ENCODE measurements at places on chromosomes 5 and 9.

- no peak for DNase-seq
These were observed 110.3 kb downstream of the VAV2 start for GRCh38 chr9:133881671-133882381.

DNA sequence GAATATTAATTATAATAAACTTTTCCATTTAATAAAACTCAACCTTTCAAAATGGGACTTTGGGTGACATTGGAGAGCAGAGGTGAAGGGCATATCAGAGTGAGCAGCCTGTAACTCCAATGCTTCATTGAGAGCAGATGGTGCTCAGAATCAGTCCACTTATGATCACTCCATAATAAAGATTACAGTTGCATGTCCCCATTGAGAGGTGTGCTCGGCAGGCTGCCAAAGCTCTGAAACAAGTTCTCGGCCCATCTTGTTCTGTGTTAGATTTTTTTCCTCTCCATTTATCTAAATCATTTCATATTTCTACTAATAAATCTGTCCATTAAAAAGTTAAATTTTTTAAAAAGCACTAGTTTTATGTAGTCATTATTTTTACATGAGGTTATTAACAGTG, 1786.4 kb upstream of the WWC1 start:
- DNase-seq = no peak

GRCh38 chr9:90024409-90024808, 419.6 kb downstream of the GADD45G start:
- no peak for DNase-seq

DNA sequence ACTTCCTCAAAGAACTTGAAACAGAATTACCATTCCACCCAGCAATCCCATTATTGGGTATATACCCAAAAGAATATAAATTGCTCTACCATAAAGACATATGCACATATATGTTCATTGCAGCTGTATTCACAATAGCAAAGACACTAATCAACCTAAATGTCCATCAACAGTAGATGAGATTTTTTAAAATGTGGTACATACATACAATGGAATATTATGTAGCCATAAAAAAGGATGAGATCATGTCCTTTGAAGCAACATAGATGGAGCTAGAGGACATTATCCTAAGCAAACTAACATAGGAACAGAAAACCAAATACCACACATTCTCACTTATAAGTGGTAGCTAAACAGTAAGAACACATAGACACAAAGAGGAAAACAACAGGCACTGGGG, 28.1 kb upstream of the ZNF462 start:
- DNase-seq = no peak

GRCh38 chr5:80503641-80504040, 15.7 kb downstream of the FAM151B start:
- DNase-seq = no peak

DNA sequence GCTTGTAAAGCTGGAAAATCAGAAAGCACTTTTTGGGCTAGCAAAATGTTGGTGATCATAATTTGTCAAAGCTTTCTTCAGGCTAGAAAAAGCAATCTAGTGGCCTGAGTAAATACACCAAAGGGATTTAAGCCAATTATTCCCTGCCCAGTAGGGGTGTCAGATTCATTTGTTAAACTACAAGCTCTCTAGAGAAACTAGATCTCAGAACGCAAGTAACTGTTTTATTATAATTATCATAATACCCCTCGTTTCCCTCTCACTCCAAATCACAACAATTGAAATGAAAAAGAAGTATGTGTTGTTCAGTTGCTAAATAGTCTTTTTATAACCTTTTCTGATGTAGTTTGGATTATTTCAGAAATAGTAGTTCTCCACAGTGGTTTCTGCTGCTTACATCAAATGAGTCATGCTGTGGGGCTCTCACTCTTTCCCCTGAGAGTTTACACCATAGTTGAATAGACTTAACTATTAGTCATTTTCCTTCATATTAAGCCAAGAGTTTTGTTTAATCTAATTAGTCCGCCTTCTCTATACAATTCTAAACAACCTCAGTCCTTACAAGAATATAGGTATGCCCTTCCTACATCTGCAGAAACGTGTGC, 918.6 kb upstream of the DMAC1 start:
- peak; percentile 87 for DNase-seq

GRCh38 chr5:141668601-141669265, 13.3 kb downstream of the ARAP3 start:
- DNase-seq = no peak

DNA sequence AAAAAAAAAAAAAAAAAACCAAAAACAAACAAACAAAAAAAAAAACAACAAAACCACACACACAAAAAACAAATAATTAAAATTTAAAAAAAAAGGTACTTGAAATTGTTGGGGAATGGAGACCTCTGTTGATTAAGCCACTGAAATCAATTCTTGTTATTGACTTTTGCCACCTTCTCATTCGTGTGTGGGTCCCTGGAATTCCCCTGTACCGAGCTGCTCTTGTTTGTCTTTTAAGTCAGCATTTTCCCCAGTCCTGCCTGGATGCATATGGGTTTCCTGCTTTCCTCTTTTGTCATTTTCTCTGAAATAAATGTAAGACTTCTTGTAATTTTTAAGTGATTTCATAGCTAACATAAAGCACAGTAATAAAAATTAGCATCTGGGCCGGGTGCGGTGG, 45.5 kb downstream of the GPBP1 start:
- no peak for DNase-seq

DNA sequence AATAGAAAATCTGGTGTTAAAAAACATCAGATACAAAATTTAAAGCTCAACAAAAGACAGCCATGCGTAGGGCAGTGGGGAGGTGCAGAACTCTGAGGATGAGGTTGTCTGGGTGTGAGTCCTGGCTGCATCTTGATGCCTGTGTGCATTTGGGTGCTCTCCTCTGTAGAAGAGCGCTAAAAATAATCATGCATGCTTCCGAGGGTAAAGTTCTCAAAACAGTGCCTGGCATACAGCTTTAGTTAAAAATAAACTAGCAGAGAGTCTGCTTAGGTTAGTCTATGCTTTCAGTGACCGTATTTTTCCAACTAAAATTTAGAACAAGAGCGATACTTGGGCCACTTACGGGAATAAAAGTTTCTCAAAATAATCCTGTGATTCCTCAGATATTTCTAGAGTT, 55.5 kb upstream of the SPATA31C2 start:
- no peak for DNase-seq

DNA sequence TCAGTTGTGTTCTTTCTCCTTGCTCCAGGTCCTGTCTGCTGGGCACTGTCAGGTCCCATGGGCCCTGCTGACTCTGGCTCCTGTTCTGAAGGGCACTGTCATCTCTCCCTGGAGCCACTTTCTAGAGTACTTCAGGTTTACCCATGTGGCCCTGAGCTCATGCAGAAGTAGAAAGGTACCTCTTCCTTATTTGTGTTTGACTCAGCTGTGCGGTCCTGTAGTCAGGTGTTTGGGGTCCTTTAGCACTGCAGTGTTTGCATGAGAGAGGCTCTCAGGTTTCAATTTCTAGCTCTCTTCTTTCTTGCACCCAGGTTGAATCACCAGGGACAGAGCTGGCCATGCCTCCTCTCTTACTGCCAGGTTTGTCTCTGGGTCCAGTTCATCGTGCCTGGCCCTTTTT, 71.5 kb downstream of the HSPA4 start:
- no peak for DNase-seq

Data from astrocyte of the cerebellum (primary cell).